ENCODE measurements at places on chromosomes 2 and 18.

GRCh38 chr18:57603871-57604270, 17.4 kb upstream of the FECH start:
- no peak for DNase-seq

DNA sequence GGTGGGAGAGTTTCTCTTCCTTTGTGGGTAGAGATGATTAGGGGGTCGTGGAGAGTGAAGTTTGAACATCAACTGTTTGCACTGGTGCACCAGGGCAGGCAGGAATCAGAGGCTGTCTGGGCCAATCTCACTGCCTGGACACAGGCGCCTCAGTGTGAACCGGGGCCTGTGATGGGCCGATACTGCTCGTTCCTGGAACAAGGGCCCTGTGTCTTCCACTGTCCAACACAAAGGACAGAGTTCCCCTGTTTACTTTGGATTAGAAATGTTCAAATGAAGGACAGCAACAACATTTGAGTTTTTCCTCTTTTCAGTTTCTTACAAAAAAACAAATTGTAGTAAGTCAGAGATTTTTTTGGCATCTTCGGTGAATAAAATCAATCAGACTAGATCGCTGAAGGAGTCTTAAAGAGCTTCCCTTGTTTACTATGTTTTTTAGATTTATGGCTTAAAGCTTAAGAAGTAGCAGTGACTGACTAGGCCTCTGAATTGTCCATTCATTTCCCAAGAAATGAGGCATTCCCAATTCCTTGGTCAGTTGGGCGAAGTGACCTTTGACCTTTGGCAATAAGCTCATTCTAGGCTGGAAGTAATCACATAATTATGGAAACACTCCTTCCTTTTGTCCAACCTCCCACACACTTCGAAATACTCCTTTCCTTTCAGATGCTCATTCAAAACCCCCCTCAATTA, 11.6 kb upstream of the TGFA start:
- no peak for DNase-seq

GRCh38 chr2:106798826-106799552, 87.0 kb downstream of the ST6GAL2 start:
- DNase-seq, result no peak

DNA sequence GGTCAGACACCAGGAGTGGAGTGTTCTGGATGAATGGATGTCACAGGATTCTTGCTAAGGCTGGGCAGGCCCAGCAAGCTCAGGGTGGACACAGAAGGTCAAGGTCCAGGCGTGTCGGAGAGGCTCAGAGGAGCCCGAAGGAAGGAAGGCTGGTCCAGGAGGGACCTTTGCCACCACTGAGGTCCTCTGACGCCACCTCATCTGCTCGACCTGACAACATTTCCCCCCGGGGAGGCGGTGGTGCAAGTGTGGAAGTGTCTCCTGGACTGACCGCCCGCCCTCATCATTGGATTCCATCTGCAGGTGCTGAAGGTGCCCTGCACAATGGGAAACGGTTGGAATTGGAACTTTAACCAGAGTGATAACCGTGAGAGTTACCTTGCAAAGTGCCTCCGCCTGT, 124.6 kb downstream of the RTP5 start:
- DNase-seq, result no peak

DNA sequence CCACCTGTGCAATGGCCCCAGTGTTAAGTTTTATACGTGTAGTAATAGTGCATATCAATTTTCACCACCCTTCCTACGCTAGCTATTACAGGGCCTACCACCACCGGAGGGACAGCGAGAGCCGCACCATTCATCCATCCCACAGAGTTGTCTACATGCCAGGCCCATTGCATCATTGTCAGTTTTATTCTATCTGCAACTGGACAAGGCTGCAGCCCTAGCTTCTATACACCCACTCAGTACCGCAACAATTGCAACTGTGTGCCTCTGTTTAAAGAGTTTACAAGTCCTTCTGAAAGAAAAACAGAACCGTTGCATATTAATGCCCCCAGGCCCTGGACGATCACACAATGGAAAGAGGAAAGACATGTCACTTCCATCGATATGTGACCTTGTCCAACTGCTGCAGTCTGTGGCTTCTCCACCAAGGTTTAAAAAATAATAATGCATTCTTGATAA, 58.6 kb downstream of the ZEB2 start:
- DNase-seq, result no peak

GRCh38 chr2:25692143-25692542, 18.8 kb upstream of the DTNB start:
- DNase-seq, result no peak

- DNase-seq, result no peak
Measured at GRCh38 chr18:58814317-58814716, 50.4 kb upstream of the ZNF532 start.

- DNase-seq, result no peak
Measured at GRCh38 chr2:157125685-157126084, 131.8 kb upstream of the GALNT5 start.

GRCh38 chr2:152600051-152600657, 117.1 kb downstream of the PRPF40A start:
- no peak for DNase-seq

- DNase-seq, result peak; percentile 34
Measured at GRCh38 chr2:73939419-73939818, 12.7 kb downstream of the DGUOK start.

DNA sequence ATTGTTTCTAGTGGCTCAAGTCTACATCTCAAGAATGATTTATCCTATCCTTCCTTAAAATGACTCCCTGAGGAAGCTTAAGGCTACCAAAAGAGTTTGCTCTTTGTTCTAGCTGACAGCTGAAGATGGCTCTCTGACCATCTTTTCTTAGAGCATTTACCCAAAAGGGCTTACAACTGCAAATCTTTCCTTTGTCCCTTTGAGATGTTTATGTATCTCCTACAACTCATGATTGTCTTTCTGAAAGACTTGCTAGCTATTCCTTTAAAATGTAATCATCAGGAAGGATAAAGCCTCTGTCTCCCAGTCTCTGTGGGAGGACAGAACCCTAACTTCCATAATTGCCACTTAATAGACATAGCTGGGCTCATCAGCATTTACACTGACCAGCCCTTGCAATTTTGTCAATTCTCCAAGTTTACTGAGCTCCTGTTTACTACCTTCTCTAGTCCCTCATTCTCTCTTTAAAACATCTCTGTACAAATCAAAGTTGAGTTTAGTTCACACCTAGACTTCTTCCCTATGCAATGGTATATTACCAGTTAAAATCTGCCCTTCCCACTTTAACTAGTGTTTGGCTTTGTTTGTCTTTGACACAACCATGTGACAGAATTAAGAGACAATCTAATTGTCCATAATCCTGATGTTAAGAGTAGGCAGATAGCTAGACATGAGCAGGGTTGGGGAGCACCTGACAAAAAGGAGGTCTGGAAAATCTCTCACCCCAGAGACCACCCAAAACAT, 188.2 kb downstream of the PTH2R start:
- DNase-seq, result no peak

GRCh38 chr2:85786444-85786843, 32.7 kb downstream of the ATOH8 start:
- no peak for DNase-seq

GRCh38 chr2:49261781-49262180, 107.5 kb upstream of the FSHR start:
- no peak for DNase-seq

DNA sequence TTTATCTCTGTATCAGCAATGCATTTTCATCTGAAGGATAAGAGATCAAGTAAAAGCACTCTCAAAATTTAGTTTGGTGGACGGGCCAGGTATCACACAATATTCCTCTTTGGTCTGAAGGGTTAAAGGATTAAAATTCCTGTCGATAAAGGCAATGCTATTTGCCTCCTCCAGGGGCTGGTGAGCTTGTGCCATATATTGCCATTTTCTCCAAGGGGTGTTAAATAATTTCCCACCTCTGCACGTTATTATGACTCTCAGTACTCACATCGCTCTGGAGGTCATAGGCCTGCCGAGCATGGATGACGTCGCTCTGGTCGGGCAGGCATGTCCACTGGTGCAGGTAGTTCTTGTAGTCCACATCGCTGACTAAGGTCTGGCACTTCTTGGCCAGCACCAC, 94.2 kb downstream of the NEB start:
- no peak for DNase-seq

GRCh38 chr2:45840481-45840880, 189.0 kb downstream of the PRKCE start:
- DNase-seq, result no peak

DNA sequence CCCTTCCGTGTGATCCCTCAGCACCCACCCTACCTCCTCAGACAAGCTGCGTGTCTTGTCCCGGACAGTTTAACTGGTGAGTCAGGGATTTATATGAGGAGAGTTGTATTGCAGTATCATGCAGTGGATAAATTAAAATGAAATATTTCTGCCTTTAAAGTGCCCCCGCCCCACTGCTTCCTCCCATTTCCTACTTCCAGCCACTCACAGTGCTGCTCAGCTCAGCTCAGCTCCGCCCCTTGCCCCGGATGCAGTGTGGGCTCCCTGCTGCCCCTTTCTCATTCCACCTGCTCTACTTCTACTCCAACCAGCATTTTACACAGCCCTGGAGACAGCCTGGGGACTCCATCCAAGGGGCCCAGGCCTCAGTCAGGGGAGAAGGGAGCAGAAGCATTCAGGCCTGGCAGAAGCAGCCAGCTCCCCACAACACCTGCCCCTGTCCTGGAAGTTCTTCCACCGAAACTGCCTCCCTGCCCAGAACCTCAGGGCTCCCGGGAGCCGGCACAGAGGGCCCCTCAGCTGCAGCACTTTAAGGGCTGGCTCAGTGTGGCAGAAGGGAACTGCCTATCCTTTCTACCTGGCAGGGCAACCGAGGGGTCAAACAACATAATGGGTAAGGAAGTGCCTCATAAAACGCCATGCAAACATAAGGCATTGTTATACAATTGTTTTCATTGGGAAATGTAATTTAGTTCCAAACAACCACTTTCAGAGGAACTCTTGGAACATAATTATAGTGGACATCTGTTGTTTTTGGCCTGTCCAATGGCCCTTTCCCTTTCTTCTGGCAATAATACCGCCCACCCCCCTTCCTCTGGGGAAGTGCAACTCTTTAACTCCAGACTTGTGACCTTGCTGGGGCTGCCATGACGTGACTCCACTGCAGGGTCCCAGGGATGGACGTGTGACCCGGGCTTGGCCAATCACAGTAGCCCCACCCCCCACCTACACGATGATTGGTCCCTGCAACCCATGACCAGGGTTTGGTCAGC, 102.3 kb downstream of the LIPG start:
- DNase-seq, result no peak

- DNase-seq, result peak; percentile 96
Measured at GRCh38 chr2:218216674-218217359, at the start of gene ARPC2. ARPC2 (plus strand) TSS chr2:218217189; CDS start chr2:218217471, 282 bp downstream.

GRCh38 chr2:98759338-98759737, 28.4 kb upstream of the MGAT4A start:
- DNase-seq, result no peak

DNA sequence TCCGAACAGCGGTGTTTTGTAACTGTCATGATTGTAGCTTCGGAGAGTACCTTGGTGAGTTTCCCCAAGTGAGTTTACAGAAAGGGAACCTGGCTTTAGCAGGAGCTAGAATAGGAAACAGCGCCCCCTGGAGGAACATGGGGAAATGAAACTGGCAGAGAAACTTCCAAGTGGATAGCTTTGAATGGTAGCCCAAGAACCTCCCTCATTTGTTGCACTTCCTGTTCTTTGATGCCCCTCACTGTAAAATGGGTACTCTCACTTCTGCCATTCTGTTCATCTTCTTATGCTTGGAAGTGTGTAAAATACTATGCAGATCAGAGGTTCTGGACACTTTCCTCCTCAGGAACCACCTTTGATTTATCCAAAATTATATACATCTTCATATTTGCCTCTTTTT, 36.2 kb downstream of the CHST10 start:
- DNase-seq, result peak; percentile 83

GRCh38 chr2:119494163-119494790, 30.0 kb downstream of the SCTR start:
- no peak for DNase-seq

DNA sequence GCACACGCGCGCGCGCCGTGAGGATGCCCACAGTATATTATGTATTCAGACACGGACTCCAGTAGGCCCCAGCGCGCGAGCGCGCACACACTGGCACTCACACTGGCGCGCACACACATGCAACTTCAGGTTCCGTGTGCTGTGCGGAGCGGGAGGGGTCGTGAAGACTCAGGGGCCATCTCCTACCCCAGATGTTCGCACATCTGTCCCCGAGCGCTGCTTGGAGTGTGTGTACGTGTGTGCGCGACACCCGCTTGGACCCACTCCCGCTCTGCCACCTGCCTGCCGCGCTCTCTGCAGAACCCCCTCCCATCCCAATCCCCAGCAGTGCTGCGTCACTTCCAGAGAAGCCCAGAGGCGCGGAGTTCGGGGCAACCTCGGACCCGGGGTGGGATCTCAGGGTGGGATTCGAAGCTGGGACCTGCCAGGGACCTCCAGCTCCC, 2.6 kb downstream of the NRP2 start:
- no peak for DNase-seq

- DNase-seq, result peak; percentile 32
Measured at GRCh38 chr2:197889041-197889440, 84.6 kb downstream of the PLCL1 start.

Data from stimulated activated CD4-positive, alpha-beta T cell treated with anti-CD3 and anti-CD28 coated beads, Interleukin-15, amount 100 ng/mL, for 24 hours (primary cell).